ENCODE measurements at places on chromosomes 3 and 15.

DNA sequence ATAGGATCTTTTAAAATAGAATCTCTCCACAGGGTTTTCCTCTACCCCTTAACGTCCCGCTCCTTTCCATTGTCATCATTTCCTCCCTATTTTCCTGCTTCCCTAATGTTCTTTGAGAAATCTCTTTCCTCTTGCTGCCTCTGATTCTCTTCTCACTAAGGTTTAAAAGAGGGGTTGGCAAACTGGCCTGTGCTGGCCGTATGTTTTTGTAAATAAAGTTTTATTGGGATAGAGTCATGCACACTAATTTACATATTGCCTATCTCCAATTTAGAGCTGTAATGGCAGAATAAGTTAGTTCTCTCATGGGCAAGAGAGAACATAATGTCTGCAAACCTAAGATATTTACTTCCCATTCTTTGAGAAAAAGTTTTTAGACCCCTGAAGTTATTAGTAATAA, 25.0 kb downstream of the MRPL3 start:
- DNase-seq, result no peak

GRCh38 chr3:191240486-191240885, 41.4 kb downstream of the OSTN start:
- no peak for DNase-seq

- DNase-seq, result peak; percentile 14
Observed at GRCh38 chr15:51775967-51776816, 24.8 kb downstream of the TMOD2 start.

DNA sequence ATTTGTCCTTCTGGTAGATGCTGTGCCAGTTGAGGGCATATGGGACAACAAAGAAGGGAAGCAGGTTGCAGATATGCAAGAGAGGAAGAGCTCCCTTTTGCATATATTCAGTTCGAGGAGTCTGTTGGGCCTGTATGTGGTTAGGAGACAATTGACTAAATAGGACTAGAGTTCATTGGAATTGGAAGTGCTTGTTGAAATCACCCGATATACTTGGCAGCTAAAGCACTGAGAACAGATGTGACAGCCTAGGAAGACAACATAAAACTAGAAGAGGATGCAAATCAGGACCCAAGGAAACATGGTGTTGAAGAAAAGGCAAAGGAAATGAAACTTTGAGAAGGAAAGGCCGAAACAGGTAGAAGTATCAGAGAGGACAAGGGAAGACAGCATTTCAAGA, 215.2 kb upstream of the P2RY1 start:
- DNase-seq, result no peak

DNA sequence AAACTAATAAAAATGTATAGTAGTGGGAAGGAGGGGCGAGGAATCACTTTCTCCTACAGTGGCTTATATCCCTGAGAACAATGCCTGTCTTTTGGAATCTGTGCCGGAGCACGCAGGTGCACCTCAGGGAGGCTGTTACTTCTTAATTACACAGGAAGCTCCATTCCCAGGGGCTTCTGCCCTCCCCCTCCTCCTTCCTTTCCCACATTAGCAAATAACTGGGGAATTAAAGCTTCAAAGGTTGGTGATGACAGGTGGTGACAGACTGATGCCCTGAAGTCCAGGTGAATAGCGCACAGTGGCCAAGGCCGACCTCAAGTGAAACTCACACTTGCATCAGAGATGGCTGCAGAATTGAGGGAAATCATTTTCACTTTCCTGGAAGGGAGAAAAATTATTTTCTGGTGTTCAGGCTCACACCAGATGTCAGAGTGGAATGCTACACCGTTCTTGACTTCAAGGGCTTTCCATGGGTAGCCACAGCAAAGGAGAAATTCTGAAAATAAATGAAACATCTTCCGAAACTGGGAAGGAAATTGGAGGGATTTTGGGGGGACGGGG, 3.7 kb downstream of the GRAMD2A start:
- DNase-seq, result no peak

- DNase-seq, result no peak
Observed at GRCh38 chr15:41886741-41887140, 7.1 kb downstream of the SPTBN5 start.

- DNase-seq, result no peak
Observed at GRCh38 chr3:150582620-150583019, 20.5 kb upstream of the SELENOT start.

DNA sequence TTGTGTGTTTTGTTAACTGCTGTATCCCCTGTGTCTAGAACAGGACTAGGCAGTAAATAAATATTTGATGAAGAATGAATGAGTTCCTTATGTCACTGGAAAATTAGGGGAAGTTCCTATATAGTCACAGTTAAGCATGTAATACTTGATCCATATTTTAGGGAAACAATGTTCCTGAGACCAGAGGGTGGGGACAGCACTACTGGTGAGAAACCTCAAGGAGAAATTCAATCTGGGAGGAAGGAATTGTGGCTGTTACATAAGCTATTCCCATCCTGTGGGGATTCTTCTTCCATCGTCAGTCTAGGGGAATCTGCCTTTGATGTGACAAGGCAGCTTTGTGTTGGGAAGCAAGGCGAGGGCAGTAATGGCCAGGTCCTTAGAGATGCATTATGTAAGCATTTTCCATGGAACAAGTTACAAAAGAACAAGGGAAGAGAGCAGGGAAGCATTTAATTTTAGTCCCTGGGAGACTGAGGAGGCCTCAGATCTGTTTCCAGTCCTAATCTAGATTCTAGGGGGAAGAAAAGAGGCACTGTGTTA, 219.3 kb upstream of the TTC14 start:
- DNase-seq, result no peak

DNA sequence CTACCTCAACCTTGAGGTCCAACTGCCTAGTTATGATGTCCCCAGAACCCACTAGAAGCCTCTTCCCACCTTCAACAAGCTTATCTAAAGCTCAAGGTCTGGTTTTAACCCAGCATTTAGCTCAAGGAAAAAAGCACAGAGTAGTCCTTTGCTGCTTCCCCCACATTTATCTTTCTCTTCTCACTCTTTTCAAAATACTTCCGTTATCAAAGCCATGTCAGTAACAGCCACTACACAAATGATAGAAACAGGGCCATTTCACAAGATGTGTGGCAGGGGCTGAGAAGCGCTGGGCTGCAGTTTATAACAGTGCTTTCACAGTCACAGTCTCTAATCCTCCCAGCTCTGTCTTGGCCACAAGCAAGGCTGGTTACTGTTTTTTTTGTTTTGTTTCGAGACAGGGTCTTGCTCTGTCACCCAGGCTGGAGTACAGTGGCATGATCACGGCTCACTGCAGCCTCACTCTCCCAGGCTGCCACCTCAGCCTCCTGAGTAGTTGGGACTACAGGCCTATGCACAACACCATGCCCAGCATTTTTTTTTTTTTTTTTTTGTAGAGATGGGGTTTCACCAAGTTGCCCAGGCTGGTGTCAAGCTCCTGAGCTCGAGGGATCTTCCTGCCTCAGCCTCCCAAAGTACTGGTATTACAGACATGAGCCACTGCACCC, 218.8 kb downstream of the OSBPL10 start:
- DNase-seq, result no peak
